Stimulated activated CD8-positive, alpha-beta memory T cell treated with anti-CD3 and anti-CD28 coated beads, Interleukin-15, amount 100 ng/mL, for 4 hours (primary cell): ENCODE measurements at places on chromosomes 11 and 22.

- no peak for DNase-seq
These were observed 18.4 kb upstream of the TAB1 start for GRCh38 chr22:39381009-39381755.

DNA sequence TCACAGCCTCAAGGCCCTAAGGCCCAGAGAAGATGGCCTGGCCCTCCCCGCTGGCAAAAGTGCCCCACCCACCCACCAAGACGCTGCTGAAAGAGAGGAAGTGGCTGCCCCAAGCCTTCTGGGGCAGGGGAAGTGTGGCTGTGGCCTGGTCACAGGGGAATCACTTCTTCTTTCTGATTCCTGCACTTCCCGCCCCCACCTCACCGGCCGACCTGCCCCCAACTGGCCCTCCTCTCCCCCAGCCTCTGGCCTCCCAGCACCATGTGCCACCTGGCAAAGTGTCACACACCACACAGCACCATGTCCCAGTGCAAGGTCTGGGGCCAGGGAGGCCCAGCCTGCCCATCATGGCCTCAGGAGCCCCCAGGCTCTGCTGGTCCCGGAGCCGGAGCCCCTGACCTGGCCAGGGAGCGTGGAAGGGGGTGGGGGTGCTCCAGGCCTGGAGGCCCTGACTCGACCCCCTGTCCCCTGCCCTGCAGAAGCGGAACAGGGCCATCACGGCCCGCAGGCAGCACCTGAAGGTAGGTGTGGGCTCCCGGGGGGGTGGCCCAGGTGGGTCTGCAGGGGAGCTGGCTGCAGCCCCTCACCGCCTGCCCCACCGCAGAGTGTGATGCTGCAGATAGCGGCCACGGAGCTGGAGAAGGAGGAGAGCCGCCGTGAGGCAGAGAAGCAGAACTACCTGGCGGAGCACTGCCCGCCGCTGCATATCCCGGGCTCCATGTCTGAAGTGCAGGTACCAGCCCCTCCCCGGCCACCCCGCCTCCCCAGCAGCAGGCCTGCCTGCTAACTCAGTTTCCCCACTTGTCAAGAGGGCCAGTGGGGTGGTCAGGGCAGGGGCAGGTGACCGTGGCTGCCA is 1.4 kb downstream of the TNNI2 start:
- no peak for DNase-seq

GRCh38 chr11:86292912-86293616 is 9.0 kb upstream of the HIKESHI start:
- no peak for DNase-seq

GRCh38 chr22:31609716-31610115 is 52.3 kb downstream of the PISD start:
- no peak for DNase-seq

GRCh38 chr11:11211888-11212287 is 141.2 kb downstream of the CSNK2A3 start:
- DNase-seq, result no peak

GRCh38 chr22:48954781-48955311 is 872.8 kb downstream of the BRD1 start:
- DNase-seq, result no peak

DNA sequence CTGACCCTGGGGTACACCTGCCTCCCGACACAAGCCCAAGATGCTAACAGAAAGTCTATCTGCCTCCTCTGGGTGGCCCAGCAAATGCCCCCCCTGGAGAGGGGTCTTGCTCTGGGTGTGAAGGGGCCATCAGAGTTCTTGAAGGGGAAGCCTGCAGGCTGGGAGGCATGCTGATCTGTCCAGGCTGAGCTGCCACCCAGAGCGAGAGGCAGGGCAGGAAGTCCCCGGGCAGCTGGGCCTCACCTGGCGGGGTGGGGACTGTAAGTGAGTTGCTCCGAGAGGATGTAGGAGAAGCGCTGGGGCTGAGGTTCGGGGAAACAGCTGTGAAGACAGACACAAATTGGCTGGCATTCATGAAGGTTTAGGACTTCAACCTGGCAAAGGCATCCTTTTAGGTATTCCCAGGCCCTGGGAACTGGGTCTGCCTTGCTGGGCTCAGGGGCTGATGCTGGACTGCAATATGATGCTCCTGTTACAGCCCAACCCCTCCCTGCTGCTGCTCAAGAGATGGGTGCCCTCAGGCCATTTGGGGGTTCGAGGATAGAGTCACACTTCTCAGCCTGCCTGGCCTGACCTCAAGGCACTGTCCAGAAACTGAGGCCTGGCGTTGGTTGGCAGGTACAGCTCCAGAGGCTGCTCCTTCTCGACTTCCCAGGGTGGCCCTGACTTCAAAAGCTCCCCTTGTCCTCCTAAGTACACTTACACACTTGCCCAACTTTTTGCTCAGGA is 60.2 kb upstream of the LYVE1 start:
- no peak for DNase-seq

DNA sequence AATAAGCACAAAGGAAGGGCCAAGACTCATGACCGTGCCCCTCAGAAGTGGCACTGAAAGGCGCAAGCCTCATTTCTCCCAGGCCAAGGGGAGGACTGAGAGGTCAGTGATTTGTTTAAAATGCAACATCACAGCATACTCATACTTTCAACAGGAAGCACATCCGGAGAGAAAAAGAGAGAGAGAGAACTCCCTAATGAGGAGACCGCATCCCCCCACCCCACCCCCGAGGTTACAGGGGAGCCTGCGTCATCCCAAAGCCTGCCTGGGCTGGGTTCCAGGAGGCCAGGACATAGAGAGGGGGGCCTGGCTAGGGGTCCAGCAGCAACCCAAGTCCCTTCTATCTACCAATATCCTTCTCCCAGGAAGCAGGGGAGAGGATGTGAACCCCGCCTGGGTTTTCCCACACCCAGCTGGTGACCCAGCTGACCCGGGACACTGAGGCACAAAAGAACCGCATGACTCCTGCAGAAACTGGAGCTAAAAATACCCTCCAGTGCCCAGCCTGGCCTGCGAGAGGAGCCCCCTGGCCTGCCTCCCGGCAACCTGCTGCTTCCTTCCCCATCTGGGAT is 3.8 kb downstream of the CSNK1E start:
- no peak for DNase-seq

DNA sequence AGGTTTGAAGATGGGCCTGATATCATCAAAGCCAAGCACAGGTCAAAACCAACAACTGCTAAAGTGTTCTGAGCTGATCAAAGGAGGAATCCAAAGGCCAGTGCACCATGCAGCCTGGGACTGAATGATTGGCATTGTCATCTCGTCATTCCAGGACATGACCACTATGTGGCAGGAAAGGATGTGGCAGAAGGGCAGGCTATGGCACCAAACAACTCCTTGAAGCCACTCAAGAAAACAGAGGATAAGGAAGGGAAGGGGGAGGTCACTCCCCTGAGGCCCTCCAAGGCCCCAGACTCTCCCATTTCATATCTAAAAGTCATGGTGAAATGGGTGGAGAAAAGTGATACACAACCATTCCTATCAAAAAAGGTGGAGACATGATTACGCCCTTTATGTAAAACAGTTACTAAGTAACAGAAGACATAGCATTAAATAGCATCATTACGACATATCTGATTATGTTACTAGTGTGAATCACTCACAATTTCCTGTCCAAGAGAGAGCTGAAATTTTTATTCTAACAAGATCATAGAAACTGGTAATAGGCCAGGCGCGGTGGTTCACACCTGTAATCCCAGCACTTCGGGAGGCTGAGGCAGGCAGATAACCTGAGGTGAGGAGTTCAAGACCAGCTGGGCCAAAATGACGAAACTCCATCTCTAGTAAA is 49.3 kb downstream of the AHNAK start:
- DNase-seq, result no peak

GRCh38 chr11:64223001-64223651 is 2.9 kb downstream of the TRPT1 start:
- DNase-seq, result no peak
